ENCODE measurements at places on chromosomes 11 and 22.
A peak's percentile ranks its signal among the peaks of the same experiment; 100 is the strongest.

DNA sequence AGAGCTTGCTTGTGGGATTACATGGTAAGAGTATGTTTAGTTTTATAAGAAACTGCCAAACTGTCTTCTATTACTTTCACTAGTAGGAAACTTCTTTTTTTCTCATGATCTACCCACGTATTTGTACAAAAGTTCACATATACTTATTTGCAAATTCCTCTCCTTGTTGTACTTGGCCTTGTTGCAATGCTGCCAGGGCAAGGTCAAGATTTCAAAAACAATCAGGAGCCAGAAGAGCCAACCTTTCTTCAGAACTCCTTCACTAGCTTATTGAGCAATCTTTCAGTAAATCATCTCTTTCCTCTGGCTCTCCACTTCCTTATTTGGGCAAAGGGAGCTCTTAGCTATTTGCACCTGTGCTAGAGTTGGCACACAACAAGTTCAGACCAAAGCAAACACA is 9.7 kb downstream of the SRSF8 start:
- no peak for DNase-seq

- no peak for DNase-seq
These were observed 139.9 kb upstream of the NARS2 start for GRCh38 chr11:78714539-78714938.

- no peak for DNase-seq
These were observed 1461.1 kb downstream of the BRD1 start for GRCh38 chr22:48366591-48366990.

DNA sequence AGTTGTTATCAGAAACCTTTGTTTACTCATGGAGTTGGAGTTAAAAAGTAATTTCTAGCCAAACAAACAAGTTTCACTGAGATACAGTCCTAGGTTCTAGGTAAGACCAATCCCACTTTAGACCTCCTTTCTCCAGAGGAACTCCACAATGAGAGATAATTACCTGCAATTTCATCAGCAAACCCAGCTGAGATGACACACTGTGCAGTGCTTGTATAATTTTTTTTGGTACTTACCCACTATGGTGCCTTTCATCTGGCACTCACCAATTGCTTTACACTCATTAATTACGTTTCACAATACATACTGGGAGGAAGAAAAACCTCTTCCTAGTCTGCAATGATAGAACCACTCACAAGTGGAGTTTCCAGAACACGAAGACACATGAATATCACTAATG is 1.8 kb upstream of the MUC15 start:
- no peak for DNase-seq

GRCh38 chr11:77211594-77212251 is 83.7 kb downstream of the MYO7A start:
- no peak for DNase-seq

DNA sequence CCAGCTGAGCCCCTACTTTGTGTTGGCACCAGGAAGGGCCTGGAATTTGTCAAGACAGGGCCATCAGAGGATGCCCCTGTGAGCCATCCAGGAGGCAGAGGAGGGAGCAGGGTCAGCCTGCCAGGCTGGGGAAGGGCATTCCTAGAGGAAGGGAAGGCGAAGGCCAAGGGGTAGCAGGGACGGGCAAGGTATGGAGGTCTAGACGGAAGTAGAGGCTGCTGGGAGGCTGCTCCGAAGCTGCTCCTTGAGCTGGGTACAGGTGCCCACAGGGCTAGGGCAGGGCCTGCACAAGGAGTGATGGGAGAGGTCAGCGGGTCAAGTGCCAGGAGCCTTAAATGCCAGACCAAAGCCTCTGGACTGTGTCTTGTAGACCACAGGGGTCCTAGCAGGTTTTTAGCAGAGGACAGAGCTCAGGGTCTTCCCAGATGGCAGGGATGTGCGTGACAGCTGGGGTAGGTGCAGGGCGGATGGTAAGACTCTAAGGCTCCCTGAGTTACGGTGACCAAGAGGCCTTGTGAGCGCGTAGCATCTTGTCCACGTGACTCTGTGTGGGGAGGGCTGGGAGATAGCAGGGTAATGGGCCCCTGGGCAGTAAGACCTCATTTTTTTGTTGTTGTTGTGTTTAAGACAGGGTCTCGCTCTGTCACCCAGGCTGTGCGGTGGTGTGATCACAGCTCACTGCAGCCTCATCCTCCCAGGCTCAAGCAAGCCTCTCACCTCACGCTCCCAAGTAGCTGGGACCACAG is 31.7 kb upstream of the CSNK1E start:
- no peak for DNase-seq

GRCh38 chr11:75477614-75477935 is 44.6 kb upstream of the KLHL35 start:
- no peak for DNase-seq

- no peak for DNase-seq
These were observed 3.3 kb downstream of the ADORA2A start for GRCh38 chr22:24430431-24431308.

DNA sequence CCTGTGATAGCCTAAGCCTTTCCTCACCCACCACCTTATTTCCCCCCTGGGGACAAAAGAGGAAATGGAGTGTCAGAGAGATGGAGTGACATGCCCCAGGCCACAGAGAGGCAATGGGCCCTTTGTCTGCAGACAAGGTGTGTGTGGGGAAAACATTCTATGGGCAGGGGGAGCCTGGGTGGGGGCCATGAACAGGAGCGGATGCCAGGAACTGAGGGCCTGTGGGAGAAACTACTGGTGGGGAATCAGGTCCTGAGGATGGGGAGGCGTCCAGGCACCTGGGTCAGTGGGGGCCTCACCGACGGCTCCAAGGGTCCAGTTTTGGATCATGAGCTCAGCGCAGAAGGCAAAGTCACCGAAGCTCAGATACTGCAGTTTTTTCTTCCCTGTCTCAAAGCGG is 3.0 kb downstream of the FIBP start:
- no peak for DNase-seq

- no peak for DNase-seq
These were observed 61.4 kb upstream of the LMO2 start for GRCh38 chr11:33953289-33953688.

DNA sequence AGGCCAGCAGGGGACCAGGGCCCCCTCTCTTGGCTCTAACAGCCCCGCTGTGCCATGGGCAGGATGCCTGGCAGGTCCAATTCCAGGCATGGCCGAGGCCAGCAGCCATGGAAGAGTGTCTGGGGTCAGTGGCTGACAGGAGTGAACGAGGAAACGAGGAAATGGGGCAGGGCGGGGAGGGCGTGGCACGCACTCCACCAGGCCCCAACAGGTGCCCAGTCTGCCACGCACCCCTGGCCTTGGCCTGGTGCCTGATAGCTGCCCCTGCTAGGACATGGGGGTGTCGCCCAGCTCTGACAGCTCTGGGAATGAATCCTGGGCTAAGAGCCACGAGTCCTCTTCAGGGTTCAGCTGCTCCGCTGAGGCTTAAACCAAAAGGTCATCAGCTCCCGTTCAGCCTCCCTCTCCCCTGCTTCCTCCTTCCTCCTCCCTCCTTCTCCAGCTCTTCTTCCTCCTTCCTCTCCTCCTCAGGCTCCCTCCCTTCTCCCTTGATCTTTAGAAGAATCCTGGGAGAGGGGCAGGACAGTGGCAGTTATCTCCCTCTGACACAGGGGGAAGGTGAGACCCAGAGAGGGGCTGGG is 11.5 kb upstream of the TBC1D22A start:
- DNase-seq, result no peak

DNA sequence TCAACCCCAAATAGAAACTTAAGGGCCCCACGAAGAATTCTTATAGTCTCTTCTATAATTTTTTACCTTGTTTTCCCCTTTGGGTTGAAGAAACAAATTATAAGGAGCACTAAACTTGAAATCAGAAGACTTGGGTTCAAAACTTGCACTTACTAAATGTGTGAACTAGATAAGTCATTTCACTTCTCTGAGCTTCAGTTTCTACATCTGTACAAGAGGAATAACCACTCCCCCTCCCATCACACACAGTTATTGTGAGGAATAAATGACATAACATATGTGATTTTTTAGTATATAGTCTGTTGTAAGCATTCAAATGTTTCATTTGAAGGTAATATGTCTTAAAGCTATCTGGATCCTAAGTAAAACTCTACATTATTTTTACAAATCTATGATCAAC is 78.8 kb downstream of the LIF start:
- no peak for DNase-seq

- no peak for DNase-seq
These were observed 85.2 kb upstream of the IGLL5 start for GRCh38 chr22:22802339-22802970.

GRCh38 chr11:128415539-128415938 is 171.8 kb downstream of the ETS1 start:
- DNase-seq, result no peak

DNA sequence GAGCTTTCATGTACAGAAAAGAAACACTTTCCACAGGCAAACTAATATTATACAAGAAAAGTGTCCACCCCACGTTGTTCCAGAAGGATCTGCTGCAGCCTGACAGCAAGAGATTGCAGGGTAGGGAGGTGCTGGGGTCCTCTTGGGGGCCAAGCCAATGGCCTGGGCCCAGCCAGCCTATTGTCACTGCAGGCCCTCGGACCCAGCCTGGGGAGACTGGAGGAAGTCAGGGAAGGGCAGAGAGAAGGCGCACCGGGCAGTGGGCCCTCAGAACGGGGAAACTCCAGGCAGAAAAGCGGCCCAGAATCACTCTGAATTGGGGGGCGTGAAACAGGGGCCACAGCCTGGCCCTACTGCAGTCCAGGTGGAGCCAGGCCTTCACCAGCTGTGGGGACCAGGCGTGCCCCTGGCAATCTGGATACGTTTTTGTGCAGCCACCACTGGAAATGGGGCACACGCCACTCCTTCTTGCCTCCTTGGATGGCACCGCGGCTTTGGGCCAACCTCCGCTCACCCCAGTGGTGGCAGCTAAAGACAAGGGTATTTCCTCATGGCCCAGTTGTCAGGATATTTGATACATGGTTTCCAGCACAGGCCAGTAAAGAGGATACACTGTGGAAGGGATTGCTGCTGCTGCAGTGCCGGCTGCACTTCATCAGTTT is 3.9 kb upstream of the NAP1L4 start:
- no peak for DNase-seq

- DNase-seq, result no peak
These were observed 59.0 kb downstream of the CEP57 start for GRCh38 chr11:95849087-95849825.

DNA sequence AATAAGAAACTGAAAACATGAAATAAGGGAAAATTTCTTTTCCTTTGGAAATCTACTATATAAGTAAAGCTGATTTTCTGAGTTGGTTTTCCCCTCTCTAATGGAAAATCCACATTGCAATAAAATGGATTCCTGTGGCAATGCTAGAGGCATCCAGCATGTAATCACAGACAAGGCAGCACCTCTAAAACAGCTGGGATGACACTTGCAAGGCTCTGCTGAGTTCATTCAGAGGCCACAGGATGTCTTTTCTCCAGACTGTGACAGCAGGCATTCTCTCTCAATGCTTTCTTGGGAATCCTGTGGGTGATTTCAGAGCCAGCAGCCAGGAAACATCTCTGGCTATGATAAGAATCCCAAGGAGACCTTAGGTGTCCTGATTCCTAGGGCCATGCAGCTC is 201.3 kb upstream of the BLID start:
- DNase-seq, result peak; percentile 52

- no peak for DNase-seq
These were observed 25.1 kb upstream of the ALDH3B2 start for GRCh38 chr11:67699521-67699920.

All from AG09309 (cell line).